ENCODE measurements at places on chromosomes 12 and 14. TPM values are rescaled to one million over a fixed set of nuclear protein-coding genes. Genes with fewer than 3 reads are reported as not detected.

The FBXO21 gene
- total RNA-seq, result 42.0 TPM

DNA sequence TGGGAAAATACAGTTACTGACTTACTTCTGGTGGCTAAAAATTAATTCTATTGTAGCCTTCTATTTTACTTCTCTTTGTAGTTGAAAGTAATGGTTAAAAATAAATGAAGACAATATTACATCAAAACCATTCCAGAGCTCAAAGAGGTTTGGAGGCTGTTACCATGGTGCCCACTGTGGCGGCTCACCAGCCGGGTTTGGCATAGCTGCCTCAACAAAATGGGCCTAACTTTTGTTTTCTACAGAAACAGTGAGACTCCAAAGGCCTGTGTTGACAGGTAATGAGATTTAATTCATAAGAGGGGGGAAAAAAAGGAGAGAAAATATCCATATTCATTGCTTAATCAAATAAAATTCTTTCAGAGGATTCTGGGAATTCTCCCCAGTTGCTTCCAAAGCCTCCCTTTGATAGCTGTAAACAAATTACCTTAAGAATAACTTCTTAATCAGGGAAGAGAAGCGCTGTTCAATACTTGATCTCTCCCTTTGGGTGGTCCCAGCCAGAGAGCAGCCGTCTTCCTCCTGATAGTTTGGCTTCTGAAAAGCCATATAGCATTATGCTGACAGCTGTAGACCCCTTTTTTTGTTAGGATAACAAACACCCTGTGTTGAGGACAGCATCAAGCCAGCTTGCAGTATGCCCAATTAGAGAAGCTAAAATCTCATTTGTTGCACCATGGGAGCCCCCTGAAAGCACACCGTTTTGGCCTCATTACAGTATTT is 266.8 kb downstream of the NEDD1 start:
- DNase-seq, result no peak

GRCh38 chr14:104804481-104805325 is 3.8 kb downstream of the ZBTB42 start:
- DNase-seq, result no peak

DNA sequence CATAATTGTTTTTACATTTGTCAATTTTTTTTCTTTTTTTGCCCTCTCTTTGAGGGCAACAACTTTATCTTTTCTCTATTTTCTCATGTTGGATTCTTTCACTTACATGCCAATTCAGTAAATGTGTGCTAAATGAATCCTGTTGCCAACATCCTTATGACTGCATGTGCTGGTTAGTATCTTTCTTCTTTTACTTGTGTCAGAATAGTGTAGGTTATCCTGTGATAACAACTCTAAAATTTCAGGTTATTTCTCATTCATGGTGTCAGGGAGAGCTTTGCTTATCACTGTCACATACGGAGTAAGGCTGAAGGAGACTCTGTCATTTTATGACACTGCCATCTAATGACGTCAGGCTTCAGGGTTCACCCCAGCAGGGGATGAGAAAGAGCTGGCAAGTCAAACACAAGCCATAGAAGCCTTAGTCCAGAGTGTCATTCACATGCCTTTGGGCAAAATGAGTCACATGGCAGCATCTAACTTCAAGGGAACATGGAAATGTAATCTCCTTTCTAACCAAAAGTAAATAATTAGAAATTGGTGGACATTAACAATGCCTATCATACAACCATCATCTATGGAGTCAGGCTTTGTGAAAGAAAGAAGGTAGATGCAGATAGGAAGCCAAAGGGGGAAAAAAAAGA is 242.5 kb upstream of the ATP2B1 start:
- no peak for DNase-seq

The KCNK13 gene
- not detected for total RNA-seq

DNA sequence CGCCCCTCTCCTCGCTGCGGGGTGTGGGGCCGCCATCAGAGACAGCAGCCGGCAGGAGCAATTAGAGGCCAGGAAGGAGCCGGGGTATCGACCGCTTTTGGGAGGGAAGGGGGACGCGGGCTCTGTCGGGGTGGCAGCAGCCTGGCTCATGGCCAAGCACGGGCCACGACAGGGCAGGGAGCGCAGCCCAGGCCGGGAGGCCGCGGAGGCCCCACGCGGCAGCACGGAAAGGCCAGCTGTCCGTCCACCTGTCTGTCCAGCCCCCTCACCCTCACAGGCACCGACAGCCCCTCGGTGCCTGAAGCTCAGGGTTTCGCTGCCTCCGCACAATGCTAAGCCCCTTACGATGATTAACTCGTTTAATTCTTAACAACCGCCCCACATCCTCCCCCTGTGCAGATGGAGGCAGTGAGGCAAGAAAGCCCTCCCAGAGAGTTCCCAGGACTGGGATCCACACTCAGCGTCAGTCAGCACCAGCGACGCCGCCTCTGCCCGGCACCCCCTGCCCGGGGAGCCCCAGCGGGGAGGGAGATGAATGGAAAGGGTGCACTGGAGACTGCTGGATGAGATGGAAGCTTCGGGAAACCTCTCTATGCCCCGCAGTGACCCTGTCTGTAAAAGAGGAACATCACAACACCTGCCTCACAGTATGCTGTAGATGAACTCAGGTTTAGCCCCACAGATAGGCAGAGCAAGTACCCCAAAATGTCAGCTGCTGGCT is 23.7 kb downstream of the NCOR2 start:
- no peak for DNase-seq

The PDZRN4 gene
- total RNA-seq, result not detected

GRCh38 chr12:54052438-54053002 is 1.1 kb upstream of the HOXC4 start:
- no peak for DNase-seq

- DNase-seq, result no peak
These were observed 2.0 kb downstream of the CRY1 start for GRCh38 chr12:107091381-107091780.

DNA sequence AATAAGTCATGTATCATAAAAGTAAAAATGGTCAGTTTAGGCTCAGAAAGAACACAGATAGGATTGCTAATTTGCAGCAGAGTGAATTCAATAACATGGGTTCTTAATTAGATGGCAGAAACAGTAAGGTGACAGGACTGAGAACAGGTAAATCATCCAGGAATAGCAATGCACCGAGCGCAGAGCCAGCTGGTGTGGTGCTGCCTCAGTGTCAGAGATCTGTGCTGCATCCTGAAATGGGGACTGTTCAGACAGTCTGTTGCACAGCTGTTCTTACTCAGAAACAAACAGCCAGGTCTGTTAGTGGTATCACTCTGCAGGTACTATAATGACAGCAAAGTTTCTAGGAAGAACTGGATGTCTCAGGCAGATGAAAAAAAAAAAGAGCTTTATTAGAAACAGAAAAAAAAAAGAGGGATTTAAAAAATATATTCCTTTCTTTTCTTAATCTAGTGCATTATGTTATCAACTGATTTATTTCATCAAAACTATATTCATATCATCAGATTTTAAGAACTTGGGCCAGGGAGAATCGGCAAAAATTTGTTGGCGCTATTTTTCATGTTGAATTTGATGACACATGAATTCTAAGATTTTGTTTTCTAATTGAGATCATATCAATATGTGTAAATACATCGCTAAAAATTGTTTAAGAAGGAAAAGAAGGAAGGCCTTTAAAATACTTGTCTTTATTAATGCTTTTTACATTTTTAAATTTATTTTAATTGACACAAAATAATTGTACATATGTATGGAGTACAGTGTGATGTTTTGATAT is 501.8 kb downstream of the PRKD1 start:
- DNase-seq, result no peak

The RD3L gene
- total RNA-seq, result not detected

DNA sequence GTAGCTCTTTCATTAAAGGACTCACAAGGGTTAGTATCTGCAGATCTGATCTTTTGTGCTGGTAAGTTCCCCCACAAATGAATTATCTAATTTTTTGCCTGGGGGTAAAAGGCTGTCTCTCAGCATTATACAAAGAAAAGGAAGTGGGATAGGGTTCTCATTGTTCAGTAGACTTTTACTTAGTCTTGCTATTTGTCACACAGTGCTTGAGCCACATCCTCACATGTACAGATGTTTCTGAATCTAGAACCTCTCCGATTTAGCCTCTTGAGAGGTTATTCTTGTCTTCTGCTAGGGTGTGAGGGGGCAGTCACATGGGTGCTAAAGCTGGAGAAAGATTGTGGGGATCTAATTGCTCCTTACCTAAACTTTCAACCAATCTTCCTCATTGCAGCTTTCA is 93.0 kb downstream of the SLC41A2 start:
- no peak for DNase-seq

DNA sequence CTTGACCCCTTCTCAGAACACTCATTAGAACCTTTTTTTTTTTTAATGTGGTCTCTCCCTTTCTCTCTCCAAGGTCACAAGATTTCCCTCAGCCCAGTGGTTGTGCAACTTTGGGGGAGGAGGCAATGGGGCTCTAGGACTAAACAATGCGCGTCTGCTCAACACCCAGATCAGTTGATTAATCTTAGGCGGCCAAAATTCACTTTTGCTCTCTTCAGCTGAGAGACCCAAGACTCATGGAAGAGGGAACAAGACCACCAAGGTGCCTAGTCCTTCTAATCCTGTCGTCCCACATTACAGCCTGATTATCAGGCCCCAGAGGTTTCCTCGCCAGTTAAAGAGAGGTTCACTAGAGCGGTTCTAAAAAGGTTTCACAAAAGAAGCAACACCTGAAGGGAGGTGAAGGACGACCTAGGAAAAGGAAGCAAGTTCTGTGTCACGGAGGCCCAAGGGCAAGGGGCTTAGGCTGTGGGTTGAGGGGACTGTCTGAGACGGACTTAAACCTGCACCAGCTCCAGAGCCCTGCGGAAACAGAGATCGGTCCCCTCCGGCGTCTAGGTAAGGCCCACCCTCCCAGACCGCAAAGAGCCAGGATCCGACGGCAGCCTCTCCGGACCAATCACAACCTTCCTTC is 824 bp upstream of the TARBP2 start:
- DNase-seq, result no peak

- no peak for DNase-seq
These were observed 2.8 kb downstream of the TMX1 start for GRCh38 chr14:51242545-51243490.

The COCH gene
- total RNA-seq, result 1.8 TPM

The DAZAP2 gene
- 248 TPM for total RNA-seq

GRCh38 chr14:51585055-51585454 is 66.7 kb upstream of the FRMD6 start:
- DNase-seq, result no peak

- no peak for DNase-seq
These were observed 944 bp downstream of the CCND2 start for GRCh38 chr12:4274396-4275015.

DNA sequence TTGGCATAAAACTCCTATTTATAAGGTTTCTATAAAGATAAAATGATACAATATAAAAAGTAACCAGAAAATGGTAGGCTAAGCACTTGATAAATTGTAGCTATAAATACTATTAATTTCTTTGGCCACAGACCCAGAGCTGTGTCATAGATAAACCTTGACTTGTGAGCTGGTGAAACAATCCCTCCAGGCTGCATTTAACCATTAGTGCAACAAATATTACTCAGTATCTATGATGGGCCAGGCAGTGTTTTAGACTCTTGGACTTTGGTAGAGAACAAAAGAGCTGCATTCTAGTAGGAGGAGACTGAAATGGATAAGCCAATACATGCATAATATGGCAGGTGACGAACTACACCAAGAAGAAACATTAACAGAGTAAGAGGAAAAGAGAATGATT is 178.1 kb downstream of the BTG1 start:
- DNase-seq, result no peak

DNA sequence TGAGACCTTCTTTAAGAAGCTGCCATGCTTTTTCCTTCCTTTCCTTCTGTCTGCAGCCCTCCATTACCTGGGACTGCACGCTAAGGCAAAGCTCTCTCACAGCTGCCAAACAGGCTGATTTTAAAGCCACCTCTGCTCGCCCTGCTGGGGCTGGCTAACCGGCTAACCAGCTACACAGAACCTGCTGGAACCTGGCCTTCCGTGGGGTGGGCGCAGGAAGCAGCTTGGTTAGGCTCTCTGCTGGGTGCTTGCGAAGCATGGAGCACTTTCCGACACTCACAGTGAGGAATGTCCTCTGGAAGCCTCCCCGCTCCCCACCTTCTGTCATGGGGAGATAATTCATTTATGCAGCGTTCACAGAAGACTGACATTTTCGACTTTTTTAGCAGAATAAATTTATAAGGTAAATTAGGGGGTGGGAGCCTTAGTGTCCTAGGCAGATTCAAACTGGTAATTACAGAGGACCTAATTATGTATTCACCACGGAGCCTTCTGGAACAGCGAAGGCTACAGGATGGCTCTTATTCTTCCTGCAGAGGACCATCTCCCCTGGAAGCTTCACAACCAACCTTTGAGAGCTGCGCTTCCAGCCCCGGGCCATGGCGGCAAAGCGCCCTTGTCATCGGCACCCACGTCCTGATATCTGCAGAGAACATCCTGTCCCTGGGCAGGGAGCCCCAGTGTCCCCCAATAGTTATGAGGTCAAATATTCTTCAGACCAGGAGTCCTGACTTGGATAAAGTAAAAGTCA is 12.4 kb upstream of the BCL11B start:
- DNase-seq, result no peak

The GPR84 gene
- not detected for total RNA-seq

DNA sequence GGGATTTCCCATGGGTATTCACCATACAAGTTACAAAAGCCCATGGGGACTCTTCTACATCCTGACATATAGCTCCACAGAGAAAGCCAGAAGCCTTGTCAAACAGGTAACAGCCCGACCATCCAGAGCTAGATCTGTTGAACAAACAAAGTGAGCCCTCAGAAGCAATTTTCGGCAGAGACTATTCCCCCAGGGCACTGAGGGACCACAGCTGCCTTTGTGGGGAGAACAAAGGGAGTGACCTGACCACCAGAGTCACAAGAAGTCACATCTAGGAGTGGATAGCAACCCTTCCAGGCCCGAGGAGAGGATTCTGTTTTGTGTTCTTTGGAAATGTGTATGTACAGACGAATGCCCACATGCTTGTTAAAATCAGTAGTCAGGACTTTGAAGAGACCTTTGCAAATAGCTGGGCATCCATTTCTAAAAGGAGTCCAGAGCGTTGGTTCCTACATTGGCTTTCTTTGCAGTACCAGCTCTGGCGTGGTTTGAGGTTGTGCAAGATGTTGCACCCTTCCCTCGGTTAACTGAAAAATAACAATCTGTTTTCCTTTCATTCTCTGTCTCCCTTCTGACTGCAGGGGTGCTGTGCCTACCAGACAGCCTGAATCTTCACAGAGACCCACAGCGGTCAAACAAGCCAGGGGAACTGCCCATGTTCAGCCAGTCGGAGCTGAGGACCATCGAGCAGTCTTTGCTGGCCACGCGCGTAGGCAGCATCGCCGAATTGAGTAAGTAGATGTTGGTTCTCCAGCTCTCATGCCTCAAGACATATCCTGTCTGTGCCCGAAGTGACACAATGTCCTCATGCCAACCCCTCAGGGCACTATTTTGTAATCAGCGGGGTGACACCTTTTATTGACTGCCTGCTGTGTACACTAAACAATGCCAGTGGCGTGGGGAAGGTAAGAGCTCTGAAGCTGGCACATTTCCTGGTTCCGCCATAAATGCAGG is 165.4 kb upstream of the PWP1 start:
- DNase-seq, result no peak

The FAM181A gene
- not detected for total RNA-seq

The RIN3 gene
- 19.2 TPM for total RNA-seq

GRCh38 chr12:65334521-65334920 is 56.0 kb downstream of the MSRB3 start:
- no peak for DNase-seq

The TBX5 gene
- total RNA-seq, result not detected

GRCh38 chr14:61860294-61860918 is 98.2 kb downstream of the SNAPC1 start:
- no peak for DNase-seq

The HOXC10 gene
- total RNA-seq, result 1.2 TPM

Measured in glomerular endothelial cell (primary cell).